Cerebellar cortex (tissue), 1 donor: ENCODE measurements at places on chromosomes 5 and 9.

GRCh38 chr9:119221276-119221675 is 148.0 kb downstream of the BRINP1 start:
- DNase-seq: peak; percentile 72

GRCh38 chr5:45696206-45696836 is at the start of gene HCN1:
Gene HCN1, minus strand, starts transcription at chr5:45696380.
- peak; percentile 90 for DNase-seq

DNA sequence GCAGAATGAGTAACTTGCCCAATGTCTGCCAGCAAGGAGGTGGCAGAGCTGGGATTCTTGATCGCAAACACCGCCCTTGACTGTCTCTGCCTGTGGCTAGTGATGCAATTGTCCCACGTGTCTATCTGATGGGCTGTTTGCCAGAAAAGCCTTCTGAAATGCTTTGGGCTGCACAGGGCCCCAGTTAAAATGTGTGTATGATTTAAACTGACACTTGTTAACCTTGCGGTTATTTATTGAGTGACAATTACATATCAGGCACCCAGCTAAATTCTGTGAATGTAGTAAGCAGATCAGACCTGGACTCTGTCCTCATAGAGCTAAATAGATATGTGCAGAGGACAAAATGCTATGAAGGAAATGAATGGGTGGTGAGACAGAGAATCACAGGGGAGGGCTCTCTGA is 11.6 kb upstream of the IL12B start:
- no peak for DNase-seq

DNA sequence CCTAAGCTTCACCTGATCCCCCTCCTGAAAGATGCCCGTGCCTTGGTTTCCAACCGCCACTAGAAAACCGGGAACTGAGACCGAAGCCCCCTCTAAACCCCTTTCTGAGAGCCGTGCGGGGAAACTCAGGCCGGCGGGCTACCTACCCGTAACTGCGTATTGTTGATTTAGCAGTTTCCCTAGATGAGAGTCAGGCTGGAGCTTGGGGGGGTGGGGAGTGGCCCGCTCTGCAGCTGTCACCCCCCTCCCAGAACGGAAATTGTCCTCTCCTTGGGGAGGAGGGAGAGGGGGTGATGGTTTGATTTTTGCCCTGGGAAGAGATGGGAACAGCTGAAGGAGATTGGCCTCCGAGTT is 2.5 kb downstream of the CXXC5 start:
- no peak for DNase-seq

DNA sequence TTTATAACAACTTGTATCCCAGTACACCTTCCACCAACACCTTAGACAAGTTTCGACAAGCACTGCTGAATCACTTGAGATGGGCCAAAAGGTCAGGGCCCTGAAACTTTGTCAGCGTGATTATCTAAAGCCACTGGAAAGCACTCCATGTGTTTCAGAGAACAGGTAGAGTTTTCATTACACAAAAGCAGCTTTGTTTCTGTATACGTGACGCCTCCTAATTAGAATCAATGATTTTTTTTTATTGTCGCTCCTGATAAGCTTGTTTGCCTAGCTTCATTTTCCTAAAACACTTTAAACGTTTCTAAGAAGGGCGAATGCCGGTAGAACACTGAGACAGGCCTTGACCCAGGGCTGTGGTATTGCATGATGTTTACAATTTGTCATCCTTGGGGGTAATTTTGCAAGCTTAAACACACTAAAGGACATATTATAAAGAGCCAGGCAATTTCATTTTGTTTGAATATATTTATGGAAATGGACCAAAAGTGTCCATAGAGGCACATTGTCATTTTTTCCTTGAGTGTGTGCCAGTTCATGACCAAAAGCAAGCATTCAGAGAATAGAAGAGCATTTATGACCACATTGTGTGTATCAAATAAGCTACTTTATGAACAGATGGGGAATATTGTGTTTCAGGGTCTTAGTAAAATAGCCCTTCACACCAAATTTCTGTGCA is 193.6 kb downstream of the GLIS3 start:
- DNase-seq: no peak
